ENCODE measurements at places on chromosomes 7 and 10.
A peak's percentile ranks its signal among the peaks of the same experiment; 100 is the strongest.

GRCh38 chr7:46386428-46387399 is 465.6 kb upstream of the IGFBP3 start:
- DNase-seq: no peak

- DNase-seq: no peak
Observed at GRCh38 chr10:15411010-15411409, 39.9 kb upstream of the FAM171A1 start.

GRCh38 chr7:15836041-15836440 is 149.6 kb upstream of the MEOX2 start:
- DNase-seq: no peak

DNA sequence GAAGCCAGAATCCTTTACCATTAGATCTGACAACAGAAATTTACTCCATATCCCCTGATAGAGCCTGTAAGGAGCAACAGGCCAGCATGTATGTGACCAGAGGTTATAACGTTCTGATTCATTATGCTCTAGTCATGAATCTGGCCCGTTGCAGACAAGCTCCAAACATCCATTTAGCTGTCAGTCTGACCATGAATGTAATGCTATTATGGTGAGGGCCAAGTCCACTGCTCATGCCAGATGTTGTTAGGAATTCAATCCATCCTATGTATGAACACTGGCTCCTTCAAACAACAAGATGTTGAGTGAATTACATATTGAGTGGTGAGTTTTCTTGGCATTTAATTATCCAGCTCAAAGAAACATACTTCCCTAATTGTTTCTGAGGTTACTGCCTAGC is 610.1 kb upstream of the ANKRD30A start:
- peak; percentile 11 for DNase-seq

DNA sequence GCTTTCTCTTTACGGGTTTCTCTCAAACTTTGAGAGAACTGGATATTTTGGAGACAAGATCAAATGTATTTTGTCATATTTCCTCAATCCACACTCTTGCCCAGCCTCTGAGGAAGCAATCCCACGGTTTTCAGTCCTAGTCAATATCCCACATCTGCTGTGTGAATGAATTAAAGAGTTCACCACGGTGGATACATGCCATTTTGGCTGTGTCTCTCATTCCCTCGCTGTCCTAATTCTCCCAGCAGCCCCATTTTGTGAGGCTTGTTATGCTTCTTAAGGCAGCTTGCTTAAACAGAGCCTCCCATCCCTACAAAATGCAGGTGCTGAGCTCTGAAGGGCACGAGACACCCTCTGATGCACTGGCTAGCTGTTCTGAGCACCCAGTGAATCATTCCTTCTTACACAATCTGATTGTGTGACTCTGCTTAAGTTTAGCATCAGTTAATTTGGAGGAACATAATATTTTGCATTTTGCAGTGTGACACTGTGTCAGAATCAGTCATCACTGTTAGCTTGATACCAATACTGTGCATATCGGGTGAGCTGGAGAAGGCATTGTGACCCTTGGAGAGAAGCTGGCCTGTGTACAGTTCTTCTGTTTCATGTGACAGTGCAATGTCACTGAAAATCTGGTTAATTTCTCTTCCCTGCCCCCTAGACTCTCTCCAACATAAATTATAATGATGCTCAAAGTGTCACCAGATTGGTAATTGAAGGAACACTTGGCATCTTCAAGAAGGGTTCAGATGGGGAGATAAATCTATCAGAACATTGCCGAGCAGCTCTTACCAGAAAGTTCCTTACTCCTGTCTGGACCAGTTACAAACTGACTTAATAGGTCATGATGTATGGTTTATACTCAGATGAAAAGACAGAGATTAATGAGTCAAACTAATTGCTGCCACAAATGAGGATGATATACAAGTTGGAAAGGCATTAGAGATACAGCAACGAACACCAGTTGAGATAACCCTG is 103.7 kb upstream of the AOAH start:
- DNase-seq: no peak

DNA sequence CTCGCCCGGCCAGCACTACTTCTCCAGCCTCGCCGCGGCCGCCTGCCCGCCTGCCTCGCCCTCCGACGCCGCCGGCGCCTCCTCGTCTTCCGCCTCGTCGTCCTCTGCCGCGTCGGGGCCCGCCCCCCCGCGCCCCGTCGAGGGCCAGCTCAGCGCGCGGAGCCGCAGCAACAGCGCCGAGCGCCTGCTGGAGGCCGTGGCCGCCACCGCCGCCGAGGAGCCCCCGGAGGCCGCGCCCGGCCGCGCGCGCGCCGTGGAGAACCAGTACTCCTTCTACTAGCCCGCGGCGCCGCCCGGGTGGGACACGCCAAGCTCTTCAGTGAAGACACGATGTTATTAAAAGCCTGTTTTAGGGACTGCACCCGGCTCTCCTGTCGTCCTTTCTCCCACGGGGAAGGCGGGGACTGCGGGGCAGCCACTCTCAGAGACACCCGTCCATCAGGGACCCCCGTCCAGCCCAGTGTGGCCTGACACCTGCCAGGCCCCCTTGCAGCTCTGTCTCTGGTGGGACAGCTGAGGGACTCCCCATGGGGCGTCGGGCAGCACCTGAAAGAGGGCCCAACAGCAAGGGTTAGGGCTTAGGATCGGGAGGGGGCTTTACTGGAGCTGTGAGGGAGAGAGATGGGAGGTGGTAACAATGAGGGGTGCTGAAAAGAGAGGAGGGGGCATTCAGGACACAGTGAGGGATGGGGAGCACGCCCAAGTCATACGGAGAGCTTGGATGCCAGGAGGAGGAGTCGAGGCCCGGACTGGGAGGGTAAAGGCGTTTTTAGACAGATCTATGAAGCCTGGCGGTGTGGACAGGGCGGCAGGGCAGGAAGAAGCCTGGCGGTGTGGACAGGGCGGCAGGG is 34.7 kb downstream of the SPDYE6 start:
- DNase-seq: no peak

DNA sequence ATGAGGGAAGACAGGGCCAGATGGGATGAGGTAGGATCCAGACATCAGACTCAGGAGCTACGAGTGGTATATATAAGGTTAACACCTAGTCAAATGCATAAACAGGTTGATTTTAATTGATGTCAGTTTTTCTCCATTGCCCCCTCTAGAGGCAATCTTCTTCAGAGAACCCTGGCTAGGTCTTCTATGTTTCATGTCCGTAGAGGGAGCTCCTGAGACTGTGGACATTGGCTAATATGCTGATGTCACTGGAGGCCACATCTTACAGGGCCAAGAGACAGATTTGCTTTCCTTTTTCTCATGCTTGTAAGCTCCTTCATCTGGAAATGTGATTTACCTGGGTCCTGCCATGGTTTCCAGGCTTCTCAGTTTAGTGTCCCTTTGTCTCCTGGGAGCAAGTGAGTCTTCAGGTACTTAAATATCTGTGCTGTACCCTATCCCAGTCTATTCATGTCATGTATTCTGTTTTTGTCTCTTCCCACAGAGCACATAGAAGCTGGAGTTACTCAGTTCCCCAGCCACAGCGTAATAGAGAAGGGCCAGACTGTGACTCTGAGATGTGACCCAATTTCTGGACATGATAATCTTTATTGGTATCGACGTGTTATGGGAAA is 161.6 kb upstream of the PRSS1 start:
- DNase-seq: no peak

- no peak for DNase-seq
Observed at GRCh38 chr7:104795086-104795485, 218.9 kb upstream of the KMT2E start.

DNA sequence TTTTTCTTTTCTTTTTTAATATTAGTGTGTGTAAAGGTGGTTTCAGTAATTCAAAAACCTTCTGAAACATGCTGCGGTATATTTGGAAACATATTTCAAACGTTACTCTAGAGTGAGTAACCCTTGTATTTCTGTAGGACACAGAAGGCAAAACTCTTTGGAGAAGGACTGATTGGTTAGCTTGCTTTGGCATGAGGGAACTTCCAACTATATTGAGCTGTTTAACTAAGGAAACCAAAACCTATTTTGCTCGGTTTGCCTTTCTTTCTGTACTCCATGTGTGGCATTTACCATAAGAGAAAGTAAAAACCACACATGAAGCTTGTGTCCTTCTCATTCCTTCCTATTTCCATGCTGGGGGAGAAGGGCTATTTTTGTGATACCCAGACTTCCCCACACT is 149.8 kb downstream of the DYNC1I1 start:
- no peak for DNase-seq

GRCh38 chr10:110806335-110806734 is 65.4 kb upstream of the PDCD4 start:
- no peak for DNase-seq

- no peak for DNase-seq
Observed at GRCh38 chr7:149202831-149203231, 7.5 kb downstream of the ZNF282 start.

GRCh38 chr7:29607889-29608288 is 44.3 kb downstream of the PRR15 start:
- DNase-seq: no peak

- no peak for DNase-seq
Observed at GRCh38 chr7:1218541-1219165, 14.0 kb upstream of the UNCX start.

GRCh38 chr7:20350996-20351692 is 20.4 kb downstream of the ITGB8 start:
- no peak for DNase-seq

GRCh38 chr10:43214071-43214955 is 52.6 kb downstream of the RASGEF1A start:
- DNase-seq: no peak

DNA sequence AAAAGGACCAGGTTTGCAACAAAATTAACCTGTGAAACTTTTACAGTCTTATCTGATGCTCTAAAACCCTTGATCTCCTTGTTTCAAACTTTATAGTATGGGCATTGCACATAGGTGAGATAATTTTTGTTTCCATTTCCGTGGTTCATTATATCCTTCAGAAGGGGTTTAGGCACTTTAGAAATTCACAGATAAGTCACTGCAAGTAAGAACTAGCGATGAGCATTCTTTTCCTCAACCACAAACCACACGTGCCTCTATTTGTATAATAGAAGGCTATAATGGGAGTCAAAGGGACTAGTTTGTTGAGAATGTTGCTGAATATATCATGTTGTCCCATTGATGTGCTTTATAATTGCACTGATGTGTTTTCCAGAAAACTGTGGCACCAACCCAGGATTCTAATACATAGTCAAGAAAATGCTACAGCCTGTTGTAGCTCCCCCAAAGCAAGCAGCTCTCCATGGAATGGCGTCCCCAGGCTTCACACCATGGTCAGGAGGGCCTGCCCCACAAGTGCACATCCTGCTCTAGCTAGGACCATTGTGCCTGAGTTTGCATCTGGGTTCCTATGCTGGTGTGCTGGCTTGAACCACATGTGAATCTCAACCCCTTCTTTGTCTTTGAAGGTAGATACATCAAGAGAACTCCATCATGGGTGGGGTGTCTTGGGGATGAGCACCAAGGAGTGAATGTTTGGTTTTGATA is 14.0 kb upstream of the ATXN7L1 start:
- DNase-seq: no peak

DNA sequence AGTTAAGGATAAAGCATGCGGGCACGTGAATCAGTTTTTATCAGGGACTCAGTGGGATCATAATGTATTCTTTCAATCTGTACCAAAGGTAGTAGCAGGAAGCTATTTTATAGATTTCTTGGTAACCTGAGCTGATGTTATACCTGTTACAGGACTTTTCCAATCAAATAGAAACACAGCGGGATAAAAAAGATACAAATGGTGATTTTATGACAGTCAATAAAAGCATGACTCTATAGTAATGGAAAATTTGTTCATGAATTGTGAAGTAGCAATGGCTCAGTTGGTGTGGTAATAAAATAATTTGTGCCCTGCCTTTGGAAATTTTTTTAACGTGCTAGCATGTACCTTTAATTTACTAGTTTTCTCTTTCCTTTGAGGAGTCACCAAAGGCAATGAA is 300.7 kb upstream of the CELF2 start:
- no peak for DNase-seq

DNA sequence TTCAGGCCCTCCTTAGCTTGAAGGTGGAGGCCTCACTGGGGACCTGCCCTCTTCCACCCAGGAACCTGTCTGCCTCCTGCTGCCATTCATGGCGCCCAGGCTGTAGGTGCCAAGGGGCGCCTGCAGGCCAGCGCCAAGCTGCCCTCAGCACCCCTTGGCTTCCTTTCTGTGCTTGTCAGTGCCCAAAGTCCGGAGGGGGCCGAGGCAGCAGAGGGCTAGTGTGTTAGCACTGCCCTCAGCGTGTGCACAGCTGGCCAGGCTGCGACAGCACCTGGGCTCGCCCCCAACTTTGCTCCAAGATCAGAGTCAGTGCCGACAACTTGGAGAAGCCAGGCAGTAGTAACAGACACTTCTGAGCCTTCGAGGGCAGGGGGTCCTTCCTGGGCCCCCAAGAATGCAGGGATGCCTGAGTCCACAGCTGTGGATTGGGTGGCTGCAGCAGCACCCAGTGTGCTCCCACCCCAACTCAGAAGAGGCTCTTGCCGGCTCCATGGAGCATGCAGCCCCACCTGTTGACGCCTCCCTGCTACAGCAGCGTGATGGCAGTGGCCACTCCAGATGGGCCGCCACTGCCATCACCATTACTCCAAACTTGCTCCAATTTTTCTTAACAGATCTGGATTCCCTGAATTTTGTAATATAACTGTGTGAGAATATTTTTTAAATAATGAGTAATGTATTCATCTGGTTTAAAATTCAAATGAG is 41.7 kb downstream of the CACUL1 start:
- DNase-seq: no peak

- no peak for DNase-seq
Observed at GRCh38 chr10:74371696-74372095, 220.7 kb downstream of the ADK start.

GRCh38 chr10:20898866-20899535 is 1.9 kb upstream of the NEBL start:
- no peak for DNase-seq

GRCh38 chr7:33742999-33743587 is 162.2 kb upstream of the BMPER start:
- no peak for DNase-seq

DNA sequence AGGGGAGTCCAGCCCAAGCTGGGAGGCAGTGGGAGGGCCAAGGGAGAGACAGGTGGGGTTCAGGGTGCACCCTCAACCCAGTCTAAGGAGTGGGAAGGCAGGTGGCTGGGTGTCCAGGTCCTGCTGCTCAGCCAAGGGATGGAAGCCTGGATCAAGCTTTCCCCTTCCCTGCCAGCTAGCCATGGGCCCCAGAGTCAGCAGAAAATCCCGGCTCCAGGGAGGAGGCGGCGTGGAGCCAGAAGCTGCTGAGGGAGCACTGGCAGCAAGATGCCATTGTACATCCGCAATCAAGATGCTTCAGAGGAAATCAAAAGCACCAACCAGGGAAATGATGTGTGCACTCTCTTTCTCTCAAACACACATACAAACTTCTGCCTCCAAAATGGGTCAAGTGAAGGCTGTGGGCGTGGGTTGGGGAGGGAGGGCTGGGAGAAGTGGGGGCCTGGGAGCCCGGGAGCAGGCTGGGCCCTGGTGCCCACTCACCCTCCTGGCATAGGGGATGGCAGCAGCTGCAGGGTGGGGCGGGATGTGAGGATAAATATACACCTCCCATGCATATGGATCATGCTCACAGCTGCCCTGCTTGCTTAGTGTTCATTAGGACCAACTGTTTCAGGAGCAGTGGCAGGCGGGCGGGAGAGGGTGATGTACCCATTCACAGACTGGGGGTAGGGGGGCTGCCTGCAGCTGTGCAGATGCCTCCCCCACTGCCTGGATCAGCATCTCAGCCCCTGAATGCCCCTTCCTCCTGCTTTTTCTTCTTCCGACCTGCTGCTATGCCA is 24.2 kb downstream of the TRIM8 start:
- no peak for DNase-seq
